Hematopoietic multipotent progenitor cell treated with erythropoietin and hydrocortisone succinate and interleukin-3 and kit ligand, for 6 days (in vitro differentiated cells): ENCODE measurements at places on chromosomes 13 and 19.

DNA sequence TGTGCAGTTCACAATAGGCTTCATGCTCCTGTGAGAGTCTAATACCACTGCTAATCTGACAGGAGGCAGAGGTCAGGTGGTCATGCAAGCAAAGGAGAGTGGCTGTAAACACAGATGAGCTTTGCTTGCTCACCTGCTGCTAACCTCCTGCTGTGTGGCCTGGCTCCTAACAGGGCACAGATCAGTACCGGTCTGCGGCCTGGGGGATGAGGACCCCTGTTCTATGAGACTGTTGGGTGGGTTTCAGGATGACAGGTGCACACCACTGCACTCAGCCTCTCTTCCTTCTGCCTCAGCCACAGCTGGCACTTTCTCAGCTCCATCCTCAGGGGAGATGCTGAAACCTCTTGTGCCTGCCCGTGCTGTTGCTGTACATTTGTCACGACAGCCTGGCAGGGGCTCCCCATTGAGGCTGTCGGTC is 9.7 kb downstream of the CLEC4G start:
- no peak for DNase-seq

- no peak for DNase-seq
Observed at GRCh38 chr13:51451134-51451466, 1.7 kb downstream of the INTS6 start.

DNA sequence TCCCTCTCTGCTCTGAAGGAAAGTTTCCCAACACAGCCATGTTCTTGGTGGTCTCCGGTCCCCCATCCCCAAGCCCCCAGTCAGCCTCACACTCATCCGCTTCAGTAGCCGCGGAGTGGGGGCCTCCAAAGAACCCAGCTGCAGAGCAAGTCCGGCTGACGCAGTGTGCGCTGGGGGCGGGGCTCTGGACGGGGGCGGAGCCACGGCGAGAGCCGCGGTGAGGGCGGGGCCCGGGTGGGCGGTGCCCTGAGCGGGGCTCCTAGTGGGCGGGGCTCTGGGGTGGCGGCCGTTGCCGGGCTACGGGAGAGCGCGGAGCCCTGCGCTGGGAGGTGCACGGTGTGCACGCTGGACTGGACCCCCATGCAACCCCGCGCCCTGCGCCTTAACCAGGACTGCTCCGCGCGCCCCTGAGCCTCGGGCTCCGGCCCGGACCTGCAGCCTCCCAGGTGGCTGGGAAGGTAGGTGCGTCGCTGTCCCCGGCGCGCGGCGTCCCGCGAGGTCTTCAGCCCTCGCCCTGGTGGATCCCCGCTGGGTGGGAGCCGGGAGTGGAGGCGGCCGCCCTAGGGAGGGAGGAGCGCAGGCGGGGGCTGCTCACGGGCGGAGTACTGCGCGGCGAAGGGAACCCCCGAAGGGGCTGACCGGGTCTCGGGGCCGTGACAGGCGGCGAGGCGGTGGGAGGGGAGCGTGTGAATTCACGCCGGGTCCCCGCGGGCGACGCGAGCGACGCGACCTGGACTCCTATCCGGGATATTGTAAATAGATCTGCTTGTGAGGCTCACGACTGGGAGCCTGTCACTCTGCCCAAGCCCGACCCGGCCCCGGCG is 9.1 kb downstream of the TNFRSF19 start:
- DNase-seq = peak; percentile 93

GRCh38 chr19:3142292-3142670 is 6.4 kb downstream of the GNA15 start:
- DNase-seq = peak; percentile 52

- DNase-seq = no peak
Observed at GRCh38 chr13:97120976-97121375, 101.2 kb upstream of the MBNL2 start.

DNA sequence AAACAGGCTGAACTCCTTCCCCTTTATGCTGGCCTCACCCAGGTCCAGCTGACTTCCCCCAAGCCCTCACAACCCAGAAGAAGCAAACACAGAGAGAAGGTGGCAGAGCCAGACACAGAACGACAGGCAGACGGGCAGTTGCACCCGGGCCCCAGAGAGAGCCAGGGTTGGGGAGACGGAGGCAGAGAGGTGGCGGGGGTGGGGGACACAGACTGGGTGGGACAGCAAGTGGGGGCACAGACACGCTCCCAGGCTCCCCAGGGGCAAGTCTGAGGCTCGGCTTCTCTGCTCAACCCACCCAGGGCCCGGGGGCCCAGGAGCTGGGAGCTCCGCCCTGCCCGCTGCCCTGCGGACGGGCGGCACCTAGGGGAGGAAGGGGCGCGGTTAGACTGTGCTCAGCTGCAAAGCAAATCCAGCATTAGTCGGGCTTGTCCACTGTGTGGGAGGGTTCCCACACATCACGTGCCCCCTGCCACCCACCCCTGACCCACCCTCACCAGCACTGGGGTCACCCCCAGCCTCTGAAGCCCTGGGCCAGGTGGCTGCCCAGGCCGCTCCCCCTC is 31.3 kb upstream of the ASF1B start:
- peak; percentile 51 for DNase-seq

- DNase-seq = no peak
Observed at GRCh38 chr13:112012016-112012704, 54.8 kb upstream of the SOX1 start.

GRCh38 chr13:33931397-33932311 is 113.7 kb downstream of the RFC3 start:
- DNase-seq = peak; percentile 75

DNA sequence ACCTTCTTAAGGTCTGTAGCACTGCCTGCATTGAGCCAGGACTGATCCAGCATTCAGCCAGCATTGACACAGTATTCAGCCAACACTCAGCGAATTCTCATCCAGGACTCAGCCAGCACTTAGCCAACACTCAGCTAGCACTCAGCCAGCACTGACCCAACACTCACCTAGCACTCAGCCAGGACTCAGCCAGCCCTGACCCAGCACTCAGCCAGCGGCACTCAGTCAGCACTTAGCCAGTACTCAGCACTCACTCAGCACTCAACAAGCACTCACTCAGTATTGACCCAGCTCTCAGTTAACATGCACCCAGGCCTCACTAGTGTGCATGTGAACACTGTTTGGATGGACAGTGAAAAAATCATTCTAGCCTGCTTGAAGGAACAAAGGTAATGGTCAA is 55.0 kb downstream of the TSHZ3 start:
- no peak for DNase-seq

- DNase-seq = no peak
Observed at GRCh38 chr19:33022472-33023116, 42.1 kb downstream of the RHPN2 start.

DNA sequence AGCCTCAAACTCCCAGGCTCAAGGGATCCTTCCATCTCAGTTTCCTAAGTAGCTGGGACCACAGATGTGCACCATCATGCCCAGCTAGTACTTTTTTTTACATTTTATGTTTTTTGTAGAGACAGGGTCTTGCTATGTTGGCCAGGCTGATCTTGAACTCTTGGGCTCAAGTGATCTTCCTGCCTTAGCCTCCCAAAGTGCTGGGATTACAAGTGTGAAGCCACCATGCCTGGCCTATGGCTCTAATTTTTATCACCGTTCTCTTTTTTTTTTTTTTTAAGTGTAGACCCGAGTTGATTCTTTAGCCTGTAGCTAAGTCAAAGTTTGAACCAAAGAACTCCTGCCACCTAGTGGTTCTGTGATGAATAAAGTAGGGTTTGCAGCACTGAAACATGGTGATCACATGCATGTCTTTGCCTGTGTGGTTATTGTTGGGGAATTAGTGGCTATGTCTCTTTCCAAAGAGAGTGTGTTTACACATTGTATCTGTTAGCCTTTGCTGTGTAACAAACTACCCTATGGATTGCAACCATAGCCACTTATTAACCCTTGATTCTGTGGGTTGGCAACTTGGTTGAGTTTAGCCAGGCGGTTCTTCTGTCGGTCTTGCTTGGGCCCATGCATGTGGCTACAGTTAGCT is 11.6 kb downstream of the NFILZ start:
- DNase-seq = peak; percentile 76

DNA sequence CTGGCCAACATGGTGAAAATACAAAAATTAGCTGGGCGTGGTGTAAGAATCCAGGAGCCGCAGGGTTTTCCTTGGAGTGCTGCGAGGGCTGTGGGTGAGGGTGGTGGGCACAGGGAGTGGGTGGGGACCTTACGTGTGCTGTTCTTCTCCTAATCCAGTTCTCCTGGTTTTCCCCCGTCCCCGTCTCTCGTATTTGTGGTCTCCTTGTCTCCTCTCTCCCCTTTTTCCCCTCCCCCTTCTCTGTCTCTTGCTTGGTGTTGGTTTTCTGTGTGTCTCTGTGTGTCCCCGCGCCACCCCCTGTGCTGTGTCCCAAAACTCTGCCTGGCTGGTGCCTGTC is 1.7 kb downstream of the SELENOW start:
- DNase-seq = no peak

GRCh38 chr13:75417012-75417384 is 65.0 kb downstream of the TBC1D4 start:
- peak; percentile 46 for DNase-seq

DNA sequence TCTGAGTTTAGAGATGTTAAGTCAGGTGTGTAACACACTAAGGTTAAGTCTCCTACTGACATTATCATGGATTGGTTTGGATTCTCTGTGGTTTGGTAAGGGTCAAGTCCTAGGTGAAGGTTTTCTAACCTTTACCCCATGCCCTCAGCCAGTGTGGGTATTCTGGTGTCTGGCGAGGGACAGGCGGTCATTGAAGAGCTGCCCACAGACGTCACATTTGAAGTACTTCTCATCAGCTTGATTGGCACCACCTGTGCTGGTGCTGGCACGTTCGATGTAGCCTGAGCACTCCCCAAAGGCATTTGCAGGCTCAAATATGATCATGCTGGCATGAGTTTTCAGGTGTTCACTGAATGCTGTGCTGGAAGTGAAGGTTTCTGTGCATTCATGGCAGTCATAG is 27.0 kb downstream of the PEG3 start:
- DNase-seq = no peak

DNA sequence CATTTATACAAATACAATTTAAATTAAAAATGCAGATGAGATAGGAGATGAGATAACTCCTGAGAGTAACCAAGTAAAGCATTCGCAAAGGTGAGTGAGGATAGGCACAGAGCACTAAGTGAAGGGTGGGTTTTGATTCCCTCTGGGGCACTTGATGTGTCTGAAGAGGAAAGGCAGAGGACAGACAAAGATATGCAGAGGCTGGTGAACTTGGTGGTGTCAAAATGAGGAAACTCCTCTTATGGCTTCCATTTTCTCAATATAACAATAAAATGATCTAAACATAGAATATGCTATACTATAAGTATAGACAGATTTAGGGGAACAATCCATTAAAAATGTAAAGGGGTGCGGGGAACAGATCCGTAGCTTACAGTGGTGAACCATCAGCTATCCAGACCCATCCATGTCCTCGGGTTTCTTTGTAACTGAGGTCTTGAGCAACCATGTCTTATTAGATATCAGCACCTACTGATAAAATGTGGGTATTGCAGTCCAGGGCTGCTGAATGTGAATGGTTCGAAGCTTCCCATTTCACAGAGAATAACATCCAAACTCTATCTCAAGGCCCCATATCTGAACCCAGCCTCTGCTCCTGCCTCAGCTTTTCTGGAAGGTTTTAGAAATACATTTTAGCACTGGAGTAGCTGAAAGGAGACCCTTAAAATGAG is 73.9 kb upstream of the SLC10A2 start:
- DNase-seq = peak; percentile 60

DNA sequence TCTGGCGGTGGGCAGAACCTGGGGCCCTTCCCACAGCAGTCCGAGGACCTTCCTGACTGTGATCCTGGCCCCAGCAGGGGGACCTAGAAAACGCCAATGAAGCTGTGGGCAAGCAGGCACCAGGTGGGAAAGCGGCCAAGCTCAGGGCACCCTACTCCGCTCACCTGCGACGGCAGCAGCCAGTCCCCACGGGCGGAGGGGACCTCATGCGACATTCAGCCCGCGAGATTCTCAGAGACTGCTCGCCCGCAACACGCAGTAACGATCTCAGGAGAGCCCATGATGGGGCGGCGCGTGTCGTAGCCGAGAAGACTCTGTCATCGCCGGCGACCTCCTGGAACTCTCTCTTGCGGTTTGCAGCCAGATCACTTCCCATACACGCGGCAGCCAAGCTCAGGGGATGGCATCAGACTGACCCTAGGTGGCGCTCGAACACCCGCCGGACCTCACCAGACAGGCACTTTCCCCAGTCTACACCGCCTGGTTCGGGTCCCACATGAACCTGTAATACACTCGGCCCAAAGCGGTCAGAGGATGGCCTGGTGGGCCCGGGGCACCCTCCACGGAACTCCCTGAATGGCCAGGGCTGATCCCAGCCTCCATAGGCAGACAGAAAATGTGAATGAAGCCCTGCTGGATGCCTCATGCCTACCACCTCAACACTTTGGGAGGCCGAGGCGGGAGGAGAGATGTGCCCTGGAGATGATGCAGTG is 26.5 kb downstream of the MAN2B1 start:
- peak; percentile 94 for DNase-seq

DNA sequence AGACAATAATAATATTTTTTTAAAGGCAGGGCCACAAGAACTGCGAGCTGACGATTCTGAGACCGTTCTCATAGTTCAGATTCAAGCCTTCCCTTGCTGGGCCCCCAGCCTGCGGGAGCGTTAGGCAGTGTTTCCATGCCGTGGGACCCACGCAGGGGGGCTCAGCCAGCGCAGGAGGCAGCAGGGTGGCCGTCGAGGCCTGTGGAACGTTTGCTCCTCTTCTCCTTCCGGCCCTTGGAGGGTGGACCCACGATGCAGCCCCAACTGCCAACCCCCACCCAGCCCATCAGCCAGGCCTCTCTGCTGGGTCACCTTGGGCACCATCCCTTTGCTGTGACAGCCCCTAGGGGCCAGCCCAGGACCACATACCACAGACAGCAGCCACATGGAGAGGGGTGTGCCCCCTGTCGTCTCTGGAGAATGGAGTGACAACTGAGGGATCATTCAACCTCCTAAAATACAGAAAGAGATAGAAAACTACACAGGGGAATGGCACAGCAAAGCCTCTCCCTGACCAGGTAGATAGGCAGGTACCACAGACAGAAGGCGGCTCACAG is 46.8 kb downstream of the PDCD5 start:
- peak; percentile 46 for DNase-seq

DNA sequence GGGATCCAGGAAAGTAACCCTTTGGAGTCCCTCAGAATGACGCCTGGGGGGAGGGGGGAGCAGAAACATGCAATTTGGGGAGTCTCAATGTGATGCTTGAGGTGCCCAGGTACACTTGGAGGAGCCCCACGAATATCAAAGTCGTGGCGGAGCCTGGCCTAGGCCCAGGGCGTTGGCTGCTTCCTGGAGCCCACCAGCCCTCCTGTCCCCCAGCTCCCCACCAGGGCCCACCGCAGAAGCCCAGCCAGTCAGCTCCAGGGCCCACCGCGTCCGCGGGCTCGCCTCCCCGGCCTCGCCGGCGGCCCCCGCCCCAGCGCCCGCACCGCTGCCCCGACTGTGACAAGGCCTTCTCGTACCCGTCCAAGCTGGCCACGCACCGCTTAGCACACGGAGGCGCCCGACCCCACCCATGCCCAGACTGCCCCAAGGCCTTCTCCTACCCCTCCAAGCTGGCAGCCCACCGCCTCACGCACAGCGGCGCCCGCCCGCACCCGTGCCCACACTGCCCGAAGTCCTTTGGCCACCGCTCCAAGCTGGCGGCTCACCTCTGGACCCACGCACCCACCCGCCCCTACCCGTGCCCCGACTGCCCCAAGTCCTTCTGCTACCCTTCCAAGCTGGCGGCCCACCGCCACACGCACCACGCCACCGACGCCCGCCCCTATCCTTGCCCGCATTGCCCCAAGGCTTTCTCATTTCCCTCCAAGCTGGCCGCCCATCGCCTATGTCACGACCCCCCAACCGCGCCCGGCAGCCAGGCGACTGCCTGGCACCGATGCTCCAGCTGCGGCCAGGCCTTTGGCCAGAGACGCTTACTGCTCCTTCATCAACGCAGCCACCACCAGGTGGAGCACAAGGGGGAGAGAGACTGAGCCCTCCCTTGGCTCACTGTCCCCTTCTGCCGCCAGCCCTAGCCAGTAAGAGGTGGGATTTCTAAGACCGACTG is 2.1 kb downstream of the ZNF575 start:
- peak; percentile 82 for DNase-seq
